ENCODE measurements at places on chromosomes 2 and 18.

DNA sequence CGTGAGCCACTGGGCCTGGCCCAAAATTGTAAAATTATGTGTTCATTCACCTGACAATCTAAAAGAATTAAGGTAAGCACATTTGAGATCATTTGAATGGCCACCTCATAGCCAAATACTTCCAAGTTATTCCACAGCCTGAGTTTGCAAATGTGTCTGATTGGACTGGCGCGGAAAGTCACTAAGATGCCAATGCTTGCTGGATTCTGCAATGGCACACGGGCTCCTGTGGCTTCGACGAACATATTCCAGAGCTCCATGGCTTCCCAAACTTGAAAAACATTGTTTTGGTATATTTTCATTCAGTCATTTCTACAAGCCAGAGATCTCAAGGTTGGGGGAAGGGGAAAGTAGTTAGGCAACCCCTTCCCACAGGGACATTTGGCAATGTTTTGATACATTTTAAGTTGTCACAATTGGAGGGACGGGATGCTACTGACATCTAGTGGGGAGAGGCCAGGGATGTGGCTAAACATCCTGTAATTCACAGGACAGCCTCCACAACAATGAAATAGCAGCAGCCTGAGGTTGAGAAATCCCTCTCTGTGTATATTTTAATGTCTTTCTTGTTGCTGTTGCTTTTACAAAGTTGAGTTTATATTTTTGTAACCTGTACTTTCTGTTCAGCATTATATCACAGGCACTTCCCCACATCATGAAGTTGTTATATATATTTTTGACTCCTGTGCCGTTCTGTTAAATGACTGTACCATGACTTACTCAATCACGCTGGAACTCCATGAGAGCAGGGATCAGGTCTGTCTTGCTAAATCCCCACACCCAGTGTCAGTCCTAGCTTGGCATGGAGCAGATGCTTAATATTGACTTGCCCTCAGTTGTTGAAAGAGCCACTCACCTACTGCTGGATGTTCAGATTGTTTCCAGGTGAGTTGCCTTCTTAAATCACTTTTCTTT, 56.9 kb downstream of the COL4A4 start:
- peak; percentile 65 for DNase-seq

DNA sequence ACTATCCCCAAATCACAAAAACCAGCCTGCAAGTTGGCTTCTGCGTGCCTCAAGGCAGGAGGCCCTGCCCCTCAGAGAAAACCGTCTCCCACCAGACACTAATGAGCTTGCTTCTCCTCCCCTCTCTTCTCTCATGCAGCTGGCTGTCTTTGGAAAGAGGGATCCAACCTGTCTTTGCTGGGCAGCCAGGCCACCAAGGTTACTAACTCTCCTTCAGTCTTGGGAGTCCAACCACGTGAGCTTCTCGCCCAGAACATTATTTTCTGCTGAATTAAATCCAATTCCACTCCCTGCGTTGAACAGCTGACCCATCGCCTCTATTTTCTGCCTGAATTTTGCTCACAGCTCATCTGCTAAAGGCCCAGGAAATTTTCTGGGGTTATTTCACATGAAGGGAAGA, 291.3 kb upstream of the NCKAP5 start:
- DNase-seq = no peak

DNA sequence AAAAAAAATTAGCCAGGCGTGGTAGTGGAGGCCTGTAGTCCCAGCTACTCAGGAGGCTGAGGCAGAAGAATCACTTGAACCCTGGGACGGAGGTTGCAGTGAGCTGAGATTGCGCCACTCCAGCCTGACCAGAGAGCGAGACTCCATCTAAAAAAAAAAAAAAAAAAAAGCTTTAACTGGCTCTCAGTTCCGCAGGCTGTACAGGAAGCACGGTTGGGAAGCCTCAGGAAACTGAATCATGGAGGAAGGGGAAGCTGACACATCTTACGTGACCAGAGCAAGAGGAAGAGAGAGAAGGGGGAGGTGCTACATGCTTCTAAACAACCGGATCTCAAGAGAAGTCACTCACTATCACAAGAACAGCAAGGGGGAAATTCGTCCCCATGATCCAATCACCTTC, 505.6 kb upstream of the SLC8A1 start:
- no peak for DNase-seq

DNA sequence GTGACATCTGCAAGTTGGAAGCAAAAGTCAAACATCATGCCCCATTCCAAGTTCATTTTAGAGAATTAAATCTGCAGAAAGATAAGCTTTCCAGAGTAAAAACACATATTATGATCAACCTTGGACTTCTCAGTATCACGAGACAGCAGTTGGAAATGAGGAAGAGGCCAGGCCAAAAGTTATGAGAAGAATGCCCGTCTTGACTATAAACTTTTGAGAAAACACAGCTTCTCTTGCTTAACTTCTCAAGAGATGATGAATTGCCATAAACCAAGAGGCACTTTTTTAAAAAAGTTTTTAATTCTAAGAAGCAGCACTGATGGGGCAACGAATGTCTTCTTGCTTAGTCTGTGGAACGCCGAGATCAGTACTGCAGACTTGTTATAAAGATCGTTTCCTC, 52.6 kb upstream of the NFU1 start:
- no peak for DNase-seq

GRCh38 chr2:190235101-190235500, 84.5 kb downstream of the HIBCH start:
- DNase-seq = no peak

All from femur (tissue), 1 donor.